ENCODE measurements at places on chromosomes 13 and 19.
A peak's percentile ranks its signal among the peaks of the same experiment; 100 is the strongest.

DNA sequence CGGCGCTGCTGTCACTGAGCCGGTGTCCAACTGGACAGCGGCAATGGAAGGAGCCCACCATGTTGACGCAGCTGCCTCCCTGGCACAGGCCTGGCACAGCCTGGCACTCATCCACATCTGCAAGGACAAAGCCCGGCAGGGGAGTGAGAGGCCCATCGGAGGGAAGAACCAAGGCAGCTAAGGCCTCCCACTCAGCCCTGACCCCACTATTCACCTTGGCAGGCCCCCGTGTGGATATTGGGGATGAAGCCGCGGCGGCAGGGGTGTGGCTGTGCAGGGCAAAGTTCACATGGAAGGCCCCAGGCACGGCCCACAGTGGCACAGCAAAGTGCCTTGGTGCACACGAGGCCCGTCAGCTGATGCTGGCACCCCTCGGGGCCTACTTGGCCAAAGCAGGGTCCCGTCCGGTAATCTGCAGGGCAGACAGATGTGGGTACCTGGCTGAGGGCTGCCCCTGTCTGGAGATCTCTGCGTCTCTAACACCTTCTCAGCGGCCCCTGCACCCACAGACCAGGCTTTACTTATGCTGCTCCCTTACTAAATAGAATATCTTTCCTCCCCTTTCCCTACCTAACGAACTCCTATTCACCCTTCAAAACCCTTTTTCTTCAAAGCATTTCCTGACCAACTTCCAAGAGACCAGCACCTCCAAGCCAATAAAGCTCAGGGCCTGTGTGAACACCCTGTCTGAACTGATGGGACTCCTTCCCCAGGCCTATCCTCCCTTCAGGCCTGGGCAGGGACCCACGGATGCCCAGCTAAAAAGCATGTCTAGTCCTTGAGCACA is 7.5 kb downstream of the FBN3 start:
- no peak for DNase-seq

DNA sequence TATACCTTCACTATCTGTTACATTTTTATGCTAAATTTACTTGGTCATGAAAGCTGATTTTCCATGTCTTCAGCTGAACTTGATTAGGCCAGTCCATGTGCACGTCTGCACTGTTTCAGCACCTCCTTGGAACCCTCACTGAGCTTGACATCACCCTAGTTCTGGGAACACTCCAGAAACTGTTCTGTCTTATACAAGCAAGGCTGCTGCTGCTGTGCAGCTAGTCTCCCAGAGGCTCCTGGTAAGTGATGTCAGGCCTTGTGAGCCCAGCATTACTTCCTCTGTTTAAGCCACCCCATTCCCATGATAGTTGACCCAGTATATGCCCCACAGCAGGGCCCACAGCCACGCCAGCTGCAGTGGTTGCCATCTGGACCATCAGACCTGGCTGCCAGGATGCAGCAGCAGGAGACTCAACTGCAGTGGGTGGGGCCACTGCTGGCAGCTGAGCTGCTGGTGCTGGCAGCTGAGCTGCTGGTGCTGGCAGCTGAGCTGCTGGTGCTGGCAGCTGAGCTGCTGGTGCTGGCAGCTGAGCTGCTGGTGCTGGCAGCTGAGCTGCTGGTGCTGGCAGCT is 90.5 kb upstream of the AKAP11 start:
- DNase-seq = no peak

- peak; percentile 95 for DNase-seq
Measured at GRCh38 chr13:33218020-33218419, 67.5 kb downstream of the STARD13 start.

DNA sequence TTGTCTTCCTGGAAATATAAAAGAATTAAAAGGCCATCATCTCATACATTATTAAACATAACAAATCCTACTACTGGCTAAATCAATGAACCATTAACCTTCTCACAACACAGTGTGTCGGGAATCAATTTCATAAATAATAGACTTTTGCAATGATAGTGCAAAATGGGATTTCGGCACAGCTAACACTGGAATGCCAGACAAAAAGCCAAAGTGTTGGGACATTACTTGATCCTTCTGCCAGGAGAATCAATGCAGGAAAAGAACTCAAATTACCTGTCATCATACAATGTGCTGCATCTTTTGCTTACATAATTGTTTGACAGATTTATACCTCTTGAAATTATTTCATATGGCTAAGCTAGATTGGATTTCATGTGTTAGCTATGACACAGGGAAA is 334.3 kb downstream of the MTUS2 start:
- DNase-seq = no peak

GRCh38 chr13:21124852-21125251 is 51.5 kb downstream of the SKA3 start:
- DNase-seq = peak; percentile 69

DNA sequence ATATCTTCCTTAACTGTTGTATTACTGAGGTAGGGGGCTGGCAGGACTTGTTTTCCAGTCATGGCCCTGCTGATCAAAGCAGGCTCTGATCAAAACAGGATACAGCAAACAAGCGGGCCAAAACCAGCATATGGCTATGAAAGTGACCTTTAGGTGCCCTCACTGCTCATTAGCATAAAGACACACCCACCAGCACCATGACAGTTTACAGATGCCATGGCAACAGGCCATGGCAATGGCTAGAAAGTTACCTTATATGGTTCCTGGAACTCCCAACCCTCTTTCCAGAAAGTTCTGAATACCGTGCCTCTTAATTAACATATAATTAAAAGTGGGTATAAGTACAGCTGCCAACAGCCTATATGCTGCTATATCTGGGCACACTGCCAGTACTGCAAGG is 551.4 kb upstream of the SGCG start:
- peak; percentile 6 for DNase-seq

DNA sequence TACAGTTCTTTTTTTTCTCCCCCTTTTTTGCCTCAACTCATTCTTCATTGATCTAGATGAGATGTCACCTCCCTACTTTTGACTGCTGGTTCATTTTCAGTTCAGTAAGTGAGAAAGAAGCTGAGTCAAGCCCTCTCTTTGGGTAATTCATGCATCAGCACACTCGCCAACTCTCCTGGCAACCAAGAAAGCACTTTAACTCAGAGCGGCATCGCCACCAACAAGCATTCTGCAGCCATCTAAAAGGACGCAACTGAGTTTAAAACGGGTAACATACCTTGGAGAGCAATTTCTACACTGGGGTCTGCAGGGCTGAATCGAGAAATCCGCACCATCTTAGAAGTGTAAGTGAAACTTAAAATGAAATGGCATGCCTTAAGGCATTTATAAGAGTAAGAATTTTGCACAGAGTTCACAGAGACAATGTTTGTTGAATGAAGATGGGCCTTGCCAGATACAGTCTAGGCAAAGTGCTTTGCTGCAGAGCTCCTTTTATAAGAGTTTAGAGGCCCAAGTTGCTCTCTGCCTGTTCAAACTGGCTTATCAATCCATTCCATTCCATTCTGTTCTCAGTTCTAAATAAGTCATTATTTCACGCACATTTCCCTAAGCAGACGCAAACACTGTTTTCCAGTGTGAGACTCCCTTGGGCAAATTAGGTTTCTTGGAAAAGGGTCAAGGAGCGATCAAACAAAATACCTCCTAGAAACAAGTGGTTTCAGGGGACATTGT is 338.0 kb downstream of the ENOX1 start:
- DNase-seq = no peak

DNA sequence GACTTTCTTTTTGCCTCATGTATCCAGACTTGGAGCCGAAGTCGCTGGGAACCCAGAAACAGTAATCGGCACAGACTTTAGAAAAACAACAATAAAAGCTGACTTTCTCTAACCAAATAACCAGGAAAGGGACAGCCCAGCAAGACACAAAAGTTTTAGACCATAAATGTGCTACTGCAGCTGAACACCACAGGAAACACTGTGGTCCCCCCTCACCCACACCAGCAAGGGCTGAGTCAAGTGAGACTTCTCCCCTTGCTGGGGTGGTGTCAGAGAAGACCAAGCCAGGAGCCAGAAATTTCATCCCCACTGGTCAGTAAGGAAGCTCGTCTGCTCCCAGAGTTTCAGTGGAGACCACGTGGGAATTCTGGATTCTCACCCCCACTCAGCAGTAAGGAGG is 70.6 kb downstream of the ESD start:
- DNase-seq = no peak

DNA sequence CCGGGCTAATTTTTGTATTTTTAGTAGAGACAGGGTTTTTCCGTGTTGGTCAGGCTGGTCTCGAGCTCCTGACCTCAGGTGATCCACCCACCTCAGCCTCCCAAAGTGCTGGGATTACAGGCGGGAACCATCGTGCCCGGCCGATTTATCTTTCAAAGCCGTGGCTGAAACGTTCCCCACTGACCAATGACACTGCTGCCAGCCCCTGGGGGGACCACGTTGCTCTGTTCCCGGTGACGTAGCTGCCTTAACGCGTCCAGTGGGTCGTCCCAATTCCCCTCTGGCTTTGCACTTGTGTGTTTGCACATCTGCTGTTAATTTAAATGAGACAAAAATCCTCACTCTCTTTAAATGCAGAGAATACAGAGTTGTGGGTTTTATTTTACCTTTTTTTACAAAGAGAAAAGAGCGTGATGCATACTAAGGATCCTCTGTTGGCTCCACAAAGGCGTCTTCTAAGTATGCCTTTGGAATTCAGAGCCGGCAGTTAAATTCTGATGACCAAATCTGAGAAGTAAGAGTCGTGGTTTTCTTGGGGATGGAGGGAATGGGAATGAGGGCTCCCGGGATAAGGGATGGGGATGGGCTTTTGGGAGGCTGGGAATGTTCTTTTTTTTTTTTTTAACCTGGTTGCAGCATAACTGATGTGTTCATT is 18.6 kb upstream of the LMTK3 start:
- no peak for DNase-seq

GRCh38 chr13:24203811-24204210 is 43.3 kb downstream of the SPATA13 start:
- no peak for DNase-seq

GRCh38 chr19:1401138-1401888 is at the start of gene GAMT:
GAMT (minus strand) TSS chr19:1401542; CDS start chr19:1401476, 66 bp downstream.
- peak; percentile 57 for DNase-seq

GRCh38 chr13:47886314-47886713 is 114.8 kb downstream of the SUCLA2 start:
- DNase-seq = no peak

DNA sequence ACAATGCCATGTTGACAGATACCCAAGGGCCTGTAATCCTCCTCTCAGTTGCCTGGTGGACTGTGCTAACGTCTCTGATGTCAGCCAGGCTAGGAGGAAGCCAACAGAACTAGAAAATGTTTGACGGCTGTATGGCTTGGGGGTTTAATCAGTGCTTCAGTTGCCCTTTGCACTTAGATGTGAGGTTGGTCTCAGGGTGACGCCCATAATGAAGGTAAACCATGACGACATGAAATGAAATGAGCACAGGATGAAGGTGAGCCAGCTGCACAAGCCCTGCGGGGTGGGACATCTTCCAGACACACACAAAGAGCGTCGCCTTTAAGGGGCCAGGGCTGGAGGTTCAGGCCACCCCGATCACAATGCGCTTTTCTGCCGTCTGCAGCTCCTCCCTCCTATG is 127.2 kb downstream of the CRYL1 start:
- DNase-seq = no peak

Data from T47D (cell line).